A673 (cell line): ENCODE measurements at places on chromosomes 5 and 9. TPM values are rescaled to one million over a fixed set of nuclear protein-coding genes. Genes with fewer than 3 reads are reported as not detected.

DNA sequence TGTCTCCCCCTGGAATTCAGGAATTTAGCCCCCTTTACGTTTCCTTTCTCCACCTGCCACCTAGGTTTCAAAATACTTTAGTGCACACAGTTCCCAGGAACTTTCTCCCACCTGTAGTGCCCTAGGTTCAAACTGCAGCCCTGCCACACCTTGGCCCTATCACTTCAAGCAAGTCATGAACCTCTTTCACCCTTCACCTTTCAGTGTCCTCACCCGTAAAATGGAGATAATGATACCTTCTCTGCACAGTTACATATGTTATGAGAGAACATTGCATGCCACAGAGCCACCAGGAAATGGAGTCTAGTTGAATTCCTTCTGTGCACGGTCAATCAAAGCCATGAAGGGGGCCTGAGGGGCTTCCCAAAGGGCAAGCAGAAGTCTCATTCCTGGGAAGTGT is 9.8 kb upstream of the EEIG1 start:
- H3K36me3 ChIP-seq: no peaks in the 10 kb centered on the region
- no peaks in the 10 kb centered on the region for H3K27me3 ChIP-seq
- H3K4me3 ChIP-seq: no peak overlapping the region
- no peak for DNase-seq
- no peaks in the 10 kb centered on the region for H3K4me1 ChIP-seq

CCDC192 gene
- not detected in 2 replicates for total RNA-seq

DNA sequence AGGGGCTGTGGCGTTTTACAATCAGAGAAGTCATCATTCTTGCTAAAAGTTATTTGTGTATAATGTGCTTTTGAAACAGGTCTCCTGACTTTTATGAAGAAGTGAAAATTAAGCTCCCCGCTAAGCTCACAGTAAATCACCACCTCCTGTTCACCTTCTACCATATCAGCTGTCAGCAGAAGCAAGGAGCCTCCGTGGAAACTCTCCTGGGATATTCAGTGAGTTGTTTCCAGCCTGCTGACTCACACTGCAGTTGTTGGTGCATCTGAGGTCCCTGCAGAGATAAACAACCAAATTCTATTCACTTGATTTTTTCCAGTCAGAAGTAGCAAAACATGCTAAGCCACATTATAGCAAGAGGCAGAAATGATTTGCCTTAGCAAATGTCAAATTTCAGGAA is 156.7 kb downstream of the DOCK8 start:
- no peaks in the 10 kb centered on the region for H3K4me1 ChIP-seq
- no peak overlapping the region for H3K27ac ChIP-seq
- H3K27me3 ChIP-seq: peaks cover 53% of the 10 kb centered on the region
- no peaks in the 10 kb centered on the region for H3K36me3 ChIP-seq

- DNase-seq: no peak
- no peaks in the 10 kb centered on the region for H3K36me3 ChIP-seq
- no peak overlapping the region for H3K4me3 ChIP-seq
Measured at GRCh38 chr5:34847056-34847455, 8.1 kb downstream of the TTC23L start.

SPATA31C1 gene
- not detected in 2 replicates for total RNA-seq
